ENCODE measurements at places on chromosomes 4 and X.

DNA sequence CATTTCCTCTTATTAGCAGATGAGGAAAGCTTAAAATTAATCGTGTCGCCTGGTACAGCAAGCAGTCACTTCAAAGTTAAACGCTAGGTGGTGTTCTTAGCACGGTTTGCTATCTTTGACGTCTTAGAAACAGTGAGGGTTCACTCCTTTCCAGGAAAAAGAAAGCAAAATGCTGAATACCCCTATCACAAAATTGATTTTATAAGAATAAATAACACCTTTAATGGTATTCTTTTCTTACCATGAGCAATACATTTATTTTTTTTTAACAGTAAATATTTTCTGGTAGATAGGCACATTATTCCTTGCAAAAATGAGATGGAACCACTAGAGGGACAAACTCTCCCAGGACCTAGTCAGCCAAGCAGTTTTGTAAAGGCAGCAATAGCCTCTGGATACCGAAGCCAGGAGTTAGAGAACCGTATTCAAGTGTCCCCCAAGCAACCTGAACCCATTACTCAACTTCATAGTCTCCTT, 153.9 kb downstream of the KDR start:
- DNase-seq, result no peak

DNA sequence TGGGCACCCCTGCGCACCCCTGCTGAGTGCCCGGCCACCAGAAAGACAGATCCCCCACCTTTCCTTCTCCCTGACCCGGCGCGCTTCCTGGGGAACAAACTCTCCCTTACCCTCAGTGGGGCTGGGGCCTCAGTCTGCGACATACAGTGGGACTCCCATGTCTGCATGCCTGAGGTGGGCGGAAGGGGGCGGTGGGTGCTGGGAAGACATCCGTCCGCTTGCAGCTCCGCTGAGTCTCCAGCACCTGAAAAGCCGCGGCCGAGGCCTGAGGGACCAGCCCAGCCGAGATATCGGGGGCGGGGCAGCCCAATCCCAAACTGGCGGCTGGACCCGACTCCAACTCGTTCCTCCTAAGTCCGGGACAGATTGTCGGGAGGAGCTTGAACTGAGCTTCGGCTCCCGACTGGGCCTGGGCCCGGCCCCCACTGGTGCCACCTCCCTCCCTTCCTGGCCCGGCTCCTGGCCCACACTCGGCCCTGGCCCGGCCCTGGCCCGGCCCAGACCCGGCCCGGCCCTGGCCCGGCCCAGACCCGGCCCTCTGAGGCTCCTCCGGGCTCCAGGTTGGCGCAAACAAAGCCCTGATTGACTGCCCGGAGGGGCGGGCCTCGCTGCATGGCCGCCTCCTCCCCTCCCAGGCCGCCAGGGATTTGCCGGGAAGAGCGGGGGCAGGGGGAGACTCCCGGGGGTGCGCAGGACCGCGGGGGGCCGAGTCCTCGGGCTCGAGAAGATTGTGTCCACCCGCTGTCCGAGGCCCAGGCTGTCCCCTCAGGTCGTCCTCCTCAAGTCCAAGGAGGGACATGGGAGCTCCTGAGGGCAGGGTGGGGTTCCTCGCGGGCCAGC, 877 bp upstream of the SLC16A2 start:
- no peak for DNase-seq

DNA sequence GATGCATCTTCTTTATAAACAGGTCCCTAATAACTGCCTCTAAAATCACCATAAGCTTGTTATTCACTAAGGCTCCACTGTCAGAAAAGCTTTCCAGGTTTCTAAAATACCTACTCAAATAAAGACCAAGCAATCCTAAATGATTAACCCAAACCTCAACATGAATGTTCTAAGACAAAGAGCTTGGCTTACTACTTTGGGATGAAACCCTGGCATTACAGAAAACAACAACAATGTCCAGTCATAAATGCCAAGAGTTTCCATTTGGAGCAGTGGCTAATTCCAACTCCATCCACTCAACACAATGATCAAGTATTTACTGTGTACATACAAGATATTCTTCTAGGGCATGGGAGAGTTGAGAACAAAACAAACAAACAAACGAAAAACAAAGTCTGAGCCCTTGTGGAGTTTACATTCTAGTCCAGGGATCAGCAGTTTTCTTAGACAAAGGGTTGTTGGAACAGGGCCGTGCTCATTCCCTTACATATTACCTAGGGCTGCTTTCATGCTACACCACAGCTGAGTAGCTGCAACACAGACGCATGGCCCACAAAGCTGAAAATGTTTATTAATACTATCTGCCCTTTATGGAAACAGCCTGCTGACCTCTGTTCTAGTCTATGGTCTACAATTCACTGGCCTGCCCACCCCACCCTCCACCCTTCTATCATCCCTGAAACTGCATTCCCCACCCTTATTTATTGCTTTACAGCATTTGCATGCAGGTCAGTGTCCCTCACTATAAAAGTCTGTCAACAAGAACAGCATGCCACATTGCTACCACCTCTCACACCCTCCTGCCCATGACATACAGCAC, 23.7 kb downstream of the ABCG2 start:
- no peak for DNase-seq

- no peak for DNase-seq
Measured at GRCh38 chrX:24877854-24878650, 137.7 kb downstream of the ARX start.

- DNase-seq, result no peak
Measured at GRCh38 chr4:139170932-139171331, 6.1 kb downstream of the ELF2 start.

- DNase-seq, result no peak
Measured at GRCh38 chr4:109411964-109412363, 21.7 kb upstream of the SEC24B start.

- no peak for DNase-seq
Measured at GRCh38 chr4:97457253-97457652, 686.0 kb downstream of the STPG2 start.

- no peak for DNase-seq
Measured at GRCh38 chr4:185752872-185753271, 59.1 kb downstream of the SORBS2 start.

- DNase-seq, result no peak
Measured at GRCh38 chrX:45888518-45888917, 656.7 kb downstream of the ZNF674 start.

DNA sequence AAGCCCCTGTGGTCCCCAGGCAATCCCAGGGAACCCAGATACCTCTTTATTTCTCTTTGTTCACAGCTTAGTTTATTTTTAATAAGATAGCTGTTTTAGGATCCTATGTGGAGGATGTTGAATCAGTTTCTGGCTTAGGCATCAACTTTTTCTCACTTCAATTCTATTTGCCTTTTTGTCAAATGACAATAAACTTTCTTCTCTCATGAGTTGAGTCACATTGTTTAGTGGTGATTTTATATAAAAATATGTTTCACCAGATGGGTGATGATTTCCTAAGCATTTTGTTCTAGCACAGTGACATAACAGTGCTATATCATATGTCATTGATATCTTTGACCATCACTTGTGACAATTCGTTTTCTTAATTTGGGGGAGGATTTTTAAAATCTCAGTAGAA, 198.1 kb upstream of the PUDP start:
- no peak for DNase-seq

DNA sequence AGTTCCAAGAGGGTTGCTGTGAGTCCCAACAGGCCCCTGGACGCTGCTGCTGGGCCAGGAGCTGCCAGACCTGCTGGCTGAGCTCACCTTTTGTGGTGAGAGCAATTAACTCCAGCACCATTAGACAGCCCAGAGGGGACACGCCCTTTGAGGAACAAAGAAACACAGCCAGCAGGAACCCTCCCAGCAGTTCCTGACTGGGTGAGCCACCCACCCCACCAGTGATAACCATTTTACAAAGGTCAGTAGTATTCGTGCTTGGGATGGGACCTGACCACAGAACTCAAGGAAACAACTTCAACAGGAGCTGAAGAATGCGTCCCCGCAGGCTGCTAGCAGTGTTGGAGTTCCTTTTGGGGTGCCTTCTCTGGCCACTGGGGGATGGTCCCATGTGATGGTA, 38.8 kb upstream of the AFAP1 start:
- DNase-seq, result no peak

DNA sequence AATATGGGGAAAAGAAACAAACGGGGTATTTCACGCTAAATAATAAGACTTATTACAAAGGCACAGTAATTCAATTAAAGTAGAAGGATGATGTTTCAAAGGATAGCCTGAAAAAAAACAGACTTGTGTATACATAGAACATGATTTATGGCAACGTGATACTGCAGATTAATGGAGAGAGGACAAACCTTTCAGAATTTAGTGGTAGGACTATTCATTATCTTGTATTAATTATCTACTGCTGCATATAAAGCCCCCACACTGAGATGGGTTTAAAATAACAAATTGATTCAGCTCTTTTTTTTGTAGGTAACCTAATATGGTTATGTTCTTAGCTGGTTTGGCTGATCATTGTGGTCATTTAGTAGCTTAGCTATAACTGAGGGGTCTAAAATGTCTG, 1269.0 kb downstream of the FSTL5 start:
- DNase-seq, result no peak

GRCh38 chr4:16914208-16914607, 15.8 kb upstream of the LDB2 start:
- no peak for DNase-seq

- no peak for DNase-seq
Measured at GRCh38 chr4:37627263-37627662, 58.9 kb downstream of the RELL1 start.

- no peak for DNase-seq
Measured at GRCh38 chr4:180828455-180829018, 1414.7 kb upstream of the TENM3 start.

- no peak for DNase-seq
Measured at GRCh38 chr4:81399306-81400086, 72.2 kb downstream of the RASGEF1B start.

GRCh38 chr4:13117185-13117584, 367.0 kb downstream of the RAB28 start:
- DNase-seq, result no peak

DNA sequence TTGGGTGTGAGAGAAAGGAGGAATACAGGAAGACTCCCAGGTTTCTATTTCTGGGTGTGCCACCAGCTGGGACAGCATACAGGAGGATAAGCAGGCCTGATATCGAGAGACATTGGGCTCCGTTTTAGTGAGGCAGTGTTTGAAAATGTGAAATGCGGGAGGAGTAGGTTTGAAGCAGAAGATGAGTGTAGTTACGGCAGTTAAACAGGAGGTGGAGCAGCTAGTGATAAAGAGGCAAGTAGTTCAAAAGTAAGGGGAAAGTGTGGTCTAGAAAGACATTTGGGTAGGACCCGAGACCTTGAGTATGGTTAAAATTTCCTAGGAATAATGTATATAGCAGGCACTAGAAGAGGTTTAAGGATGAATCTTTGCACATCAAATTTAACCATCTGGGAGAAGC, 42.4 kb downstream of the DCUN1D4 start:
- DNase-seq, result no peak

DNA sequence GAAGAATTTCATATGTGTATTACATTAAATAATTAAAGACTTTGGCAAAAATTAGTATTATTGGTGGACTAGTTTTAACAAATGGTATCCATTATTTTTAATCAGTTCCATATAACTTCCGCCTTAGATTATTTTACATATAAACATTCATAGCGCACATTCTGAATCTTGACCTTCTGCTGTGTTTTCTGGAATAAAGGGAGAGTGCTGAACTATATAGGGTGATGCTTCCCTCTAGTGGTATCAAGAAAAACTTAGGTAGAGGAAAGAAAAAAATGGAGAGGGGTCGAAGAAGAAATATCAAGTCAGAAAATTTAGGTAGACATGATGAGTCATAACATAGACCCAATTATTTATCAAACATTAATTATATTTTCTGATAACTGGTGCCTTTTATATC, 155.6 kb upstream of the PACRGL start:
- DNase-seq, result no peak

- no peak for DNase-seq
Measured at GRCh38 chr4:73299548-73300280, 41.1 kb upstream of the ANKRD17 start.

DNA sequence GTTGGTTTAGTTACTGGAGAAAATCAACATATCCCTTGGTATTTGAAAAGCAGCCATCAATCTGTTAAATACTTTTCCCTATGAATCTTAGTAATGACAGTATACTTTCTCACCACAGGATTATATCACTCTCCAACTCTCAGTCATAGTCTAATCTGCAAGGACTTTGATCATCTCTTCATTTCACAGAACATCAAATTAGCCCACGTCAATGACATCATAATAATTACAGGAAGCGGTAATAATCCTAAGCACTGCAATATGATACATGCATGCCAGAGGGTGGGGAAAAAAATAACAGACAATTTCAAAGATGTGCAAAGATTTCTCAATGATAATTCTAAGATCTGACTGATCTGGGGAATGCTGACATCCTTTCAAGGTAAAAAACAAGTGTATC, 404.1 kb downstream of the GPM6A start:
- DNase-seq, result no peak

GRCh38 chr4:105461621-105462382, 12.1 kb downstream of the PPA2 start:
- no peak for DNase-seq

DNA sequence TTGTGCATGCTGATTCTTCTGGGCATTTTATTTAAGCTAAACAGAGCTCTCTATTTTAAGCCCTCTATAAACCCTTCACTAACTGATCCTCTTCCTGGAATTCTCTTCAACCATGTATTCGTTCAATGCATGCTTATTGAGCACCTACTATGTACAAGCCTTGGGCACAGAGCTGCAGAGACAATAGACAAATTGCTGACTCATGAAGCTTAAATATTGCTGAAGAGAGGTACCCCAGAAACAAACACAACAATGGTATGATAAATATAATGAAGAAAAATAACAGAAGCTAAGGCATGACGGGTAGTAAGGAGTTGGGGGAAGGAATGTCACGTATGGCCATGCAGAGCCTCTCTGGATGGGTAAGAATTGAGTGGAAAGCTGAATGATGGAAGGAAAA, 222.2 kb downstream of the PPARGC1A start:
- no peak for DNase-seq

DNA sequence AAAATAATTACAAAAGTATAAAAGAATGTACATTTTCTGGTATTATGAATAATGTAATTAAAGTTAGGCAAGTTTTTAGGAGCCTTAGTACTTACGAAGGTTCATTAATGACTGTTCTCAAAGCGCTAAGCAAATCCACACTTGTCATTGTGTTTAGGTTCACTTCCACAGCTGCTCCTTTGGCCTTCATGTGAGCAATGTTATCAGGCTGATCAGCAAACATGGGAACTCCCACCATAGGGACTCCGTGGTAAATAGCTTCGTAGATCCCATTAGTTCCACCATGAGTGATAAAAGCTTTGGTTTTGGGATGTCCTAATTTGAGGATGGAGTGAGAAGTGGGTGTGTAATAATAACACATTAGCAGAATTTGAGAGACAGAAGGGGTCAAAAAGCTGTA, 45.1 kb downstream of the UGT2A2 start:
- no peak for DNase-seq

- no peak for DNase-seq
Measured at GRCh38 chrX:68718443-68718820, 71.0 kb downstream of the STARD8 start.

GRCh38 chr4:12206091-12206490, 777.4 kb upstream of the HS3ST1 start:
- DNase-seq, result no peak
